ENCODE measurements at places on chromosomes 3 and 15. TPM values are rescaled to one million over a fixed set of nuclear protein-coding genes. Genes with fewer than 3 reads are reported as not detected.

CRTC3 gene
- total RNA-seq: 13.3 TPM

CSNK1G1 gene
- total RNA-seq: 27.2 TPM

GOLGA8G gene
- total RNA-seq: not detected

UCN2 gene
- total RNA-seq: 0.24 TPM

LTF gene
- not detected for total RNA-seq

SMCO1 gene
- total RNA-seq: not detected

NUP210 gene
- 2.2 TPM for total RNA-seq

KNG1 gene
- not detected for total RNA-seq

CLDN16 gene
- total RNA-seq: 2.5 TPM

GDPGP1 gene
- total RNA-seq: 12.4 TPM

DNA sequence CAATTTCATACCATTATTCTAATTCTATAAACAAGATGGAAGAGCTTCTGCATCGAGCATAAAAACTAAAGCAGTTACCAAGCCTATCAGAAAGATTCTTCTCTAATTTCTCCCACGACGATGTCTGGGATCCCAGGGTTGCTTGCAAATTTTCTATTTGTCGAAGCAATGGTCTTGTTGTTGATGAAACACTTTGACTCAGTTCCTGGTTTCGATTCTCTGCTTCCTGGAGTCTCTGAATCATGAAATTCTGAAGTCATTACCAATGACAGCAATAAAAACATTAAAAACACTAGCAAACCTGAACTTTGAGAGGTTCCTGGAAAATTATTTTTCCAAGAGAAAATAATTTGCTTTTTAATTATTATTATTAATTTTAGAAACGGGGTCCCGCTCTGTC lies 18.7 kb downstream of the TMF1 start:
- DNase-seq: peak; percentile 90

- no peak for DNase-seq
Measured at GRCh38 chr3:42101048-42101447, 9.9 kb downstream of the TRAK1 start.

DNA sequence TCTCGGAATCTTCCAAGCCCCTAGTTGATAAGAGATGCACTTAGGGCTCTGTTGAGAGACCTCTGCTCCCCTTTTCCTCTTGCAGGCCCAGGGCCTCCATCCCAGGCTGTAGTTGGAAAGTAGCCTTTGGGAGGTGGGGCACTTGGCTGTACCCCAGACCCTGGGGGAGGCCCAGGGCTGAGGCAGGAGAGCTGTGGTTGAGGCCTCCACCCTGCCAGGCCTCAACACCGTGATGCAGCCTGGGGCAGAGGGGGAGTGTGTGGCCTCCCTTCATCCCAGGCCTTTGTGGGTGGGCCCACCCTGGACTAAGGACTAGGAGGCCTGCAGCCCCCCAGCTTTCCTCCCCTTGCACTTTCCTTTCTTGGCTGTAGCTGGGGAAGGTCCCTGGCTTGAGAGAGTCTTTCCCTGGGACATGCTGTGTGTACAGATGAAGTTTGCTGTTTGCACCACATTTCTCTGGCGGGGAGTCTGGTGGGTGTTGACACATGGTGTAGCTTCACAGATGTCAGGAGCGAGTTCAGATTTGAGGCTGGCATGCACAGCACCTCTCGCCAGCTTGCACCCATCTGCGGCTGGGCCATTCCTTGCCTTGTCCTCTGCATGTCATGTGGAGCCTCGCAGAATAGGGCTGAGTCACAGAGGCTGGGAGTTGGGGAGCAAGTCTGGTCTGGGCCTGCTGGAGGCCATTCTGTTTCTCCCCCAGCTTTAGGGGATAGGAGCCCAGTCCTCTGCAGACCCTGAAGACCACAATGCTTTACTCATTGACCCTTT lies 13.7 kb downstream of the PLEKHO2 start:
- DNase-seq: no peak

DNA sequence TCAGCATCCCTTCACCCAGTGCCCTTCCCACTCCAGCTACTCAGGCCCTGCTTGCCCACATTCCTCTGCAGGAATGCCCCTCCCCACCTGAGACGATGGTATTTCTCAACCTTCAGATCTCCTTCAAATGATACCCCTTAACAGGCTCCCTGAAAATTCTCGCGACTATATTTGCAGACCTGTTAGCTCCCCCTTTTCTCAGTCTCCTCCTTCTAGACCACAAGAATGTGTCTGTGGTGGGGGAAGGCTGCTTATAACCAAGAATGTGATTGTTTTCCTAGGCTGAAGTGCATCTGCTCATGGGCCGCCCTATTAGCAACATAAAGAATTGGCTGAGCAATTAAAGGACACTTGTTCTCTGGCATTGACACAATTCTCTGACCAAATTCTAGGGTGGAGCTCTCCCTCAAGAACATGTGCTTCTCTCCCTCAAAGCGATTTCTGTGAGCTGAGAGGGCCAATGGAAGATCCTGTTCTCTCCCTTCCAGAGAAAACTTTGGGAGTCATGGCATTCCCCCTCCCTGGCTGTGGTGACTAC lies 19.1 kb upstream of the LIMD1 start:
- DNase-seq: no peak

DNA sequence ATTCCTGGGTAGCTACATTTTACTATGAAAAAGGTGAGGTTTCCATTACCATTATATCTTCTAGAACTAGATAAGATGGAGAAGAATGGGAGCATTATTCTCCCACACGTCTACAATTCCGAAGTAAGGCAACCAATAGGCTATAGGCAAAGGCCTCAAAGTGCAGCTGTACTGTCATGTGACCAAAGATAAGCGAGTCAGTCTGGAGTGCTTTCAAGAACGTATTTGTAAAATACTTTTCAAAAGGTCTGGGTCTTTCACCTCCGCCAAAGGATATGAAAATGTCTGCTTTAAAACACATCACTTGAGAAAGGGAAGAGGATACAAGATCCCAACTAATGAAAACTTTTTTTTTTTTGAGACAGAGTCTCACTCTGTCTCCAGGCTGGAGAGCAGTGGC lies 9.9 kb downstream of the CCPG1 start:
- DNase-seq: no peak

DNA sequence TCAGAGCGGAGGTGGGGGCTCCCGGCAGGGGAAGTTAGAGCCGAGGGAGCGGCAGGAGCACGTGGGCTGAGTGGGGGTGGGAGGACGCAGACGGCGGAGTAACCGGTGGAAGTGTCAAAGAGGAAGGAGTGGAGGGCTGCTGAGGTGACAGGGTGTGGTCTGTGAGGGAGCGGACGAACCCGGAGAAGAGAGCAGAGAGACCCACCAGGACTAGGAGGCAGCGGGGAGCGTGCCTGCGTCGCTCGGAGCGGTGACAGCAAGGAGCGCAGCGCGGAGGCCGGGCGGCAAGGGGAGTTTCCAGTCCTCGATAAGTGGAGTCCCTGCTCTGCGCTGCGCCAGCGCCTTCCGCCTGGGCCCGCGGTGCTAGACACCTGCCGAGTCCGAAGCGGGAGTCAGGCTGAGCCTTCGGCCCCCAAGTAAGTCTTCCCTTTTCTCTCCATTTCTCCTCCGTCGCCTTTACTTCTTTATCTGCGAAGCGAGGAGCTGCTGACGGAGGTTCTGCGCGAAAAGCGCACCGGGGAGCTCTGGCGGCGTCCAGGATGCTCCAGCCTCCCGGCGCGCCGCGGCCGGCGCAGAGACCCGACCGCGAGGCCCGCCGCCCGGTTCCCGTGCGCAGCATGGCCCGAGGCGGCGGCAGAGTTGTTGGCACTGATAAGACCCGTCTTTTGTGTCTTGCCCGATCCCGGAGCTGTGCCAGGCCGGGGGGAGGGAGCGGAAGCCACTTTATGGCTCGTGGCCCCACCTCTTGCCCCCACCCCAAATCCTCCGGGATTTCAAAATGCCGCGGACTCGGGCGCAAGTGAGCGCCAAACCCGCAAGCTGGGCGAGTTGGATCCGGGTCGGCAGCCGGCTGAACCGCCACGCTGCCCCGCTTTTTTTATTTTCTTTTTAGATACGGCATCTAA lies 533.0 kb upstream of the SEMA6D start:
- no peak for DNase-seq

- DNase-seq: no peak
Measured at GRCh38 chr3:46289966-46290365, 47.7 kb downstream of the CCR3 start.

DNA sequence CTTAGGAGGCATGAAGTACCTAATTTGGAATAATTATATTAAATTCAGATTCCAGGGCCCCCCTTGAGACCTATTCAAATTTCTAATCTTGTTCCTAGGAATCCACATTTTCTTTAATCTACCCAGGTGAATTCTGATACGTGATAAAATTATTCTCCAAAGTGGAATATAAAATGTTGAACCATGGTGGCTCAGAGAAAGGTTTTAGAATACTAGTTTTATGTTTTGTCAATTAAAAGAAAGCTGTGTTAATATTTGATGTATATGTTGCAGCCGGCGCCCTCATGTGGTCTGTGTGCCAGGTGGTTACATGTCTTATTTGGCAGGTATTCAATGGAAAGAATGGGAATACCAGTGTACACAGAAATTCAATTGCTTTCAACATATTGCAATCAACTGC lies 321.8 kb downstream of the FEZF2 start:
- DNase-seq: peak; percentile 9

DNA sequence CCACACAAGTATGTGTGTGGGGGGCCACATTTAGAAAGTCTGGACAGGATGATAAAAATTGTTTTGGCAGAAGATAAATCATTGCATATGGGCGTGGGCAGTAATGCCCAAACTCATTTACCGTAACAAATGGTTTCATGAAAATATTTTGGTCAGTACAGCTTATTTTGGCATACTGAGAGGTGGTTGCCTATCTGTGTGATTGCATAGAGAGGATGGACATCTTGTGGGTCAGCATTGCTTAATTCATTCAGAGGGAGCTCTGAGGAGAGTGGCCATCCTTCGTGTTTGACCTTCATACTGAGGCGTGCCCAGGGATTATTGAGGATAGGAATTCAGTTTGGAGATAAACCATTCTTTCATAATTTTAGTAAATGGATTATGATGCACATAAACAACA lies 162.5 kb downstream of the GAP43 start:
- DNase-seq: no peak

DNA sequence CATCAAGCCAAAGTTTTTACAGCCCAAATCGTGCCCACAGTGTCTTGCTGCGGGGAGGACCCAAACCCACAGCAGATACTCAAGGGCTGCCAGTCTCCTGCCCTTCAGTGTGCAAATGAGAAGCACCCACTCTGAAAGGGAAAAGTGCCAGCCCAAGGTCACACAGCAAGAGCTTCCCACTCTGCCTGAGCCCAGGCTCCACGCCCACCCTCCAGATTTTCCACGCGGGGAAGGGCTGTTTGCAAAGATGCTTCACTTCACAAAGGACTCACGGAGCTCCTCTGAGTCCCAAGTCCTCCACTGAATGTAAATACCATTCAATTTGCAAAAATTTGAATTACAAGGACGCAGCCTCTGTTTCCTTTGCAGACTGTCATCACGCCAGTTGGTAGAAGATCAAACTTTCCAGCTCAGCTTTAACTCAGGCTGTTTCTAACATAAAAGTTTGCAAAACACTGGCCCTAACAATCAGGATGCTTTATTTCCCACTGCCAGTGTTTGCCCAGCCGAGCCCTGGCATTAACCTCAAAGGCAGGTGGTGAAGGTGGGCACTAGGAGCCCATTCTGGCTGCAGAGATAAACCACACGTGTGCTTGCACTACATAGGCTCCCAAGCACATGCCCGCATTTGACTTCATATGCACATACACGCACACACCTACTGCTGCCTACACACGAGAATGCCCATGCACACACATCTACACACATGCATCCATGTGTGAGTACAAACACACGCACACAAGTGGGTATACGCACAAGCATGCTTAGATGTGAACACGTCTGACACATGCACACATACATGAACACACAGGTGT lies 7.6 kb downstream of the CACNA2D2 start:
- DNase-seq: no peak

DNA sequence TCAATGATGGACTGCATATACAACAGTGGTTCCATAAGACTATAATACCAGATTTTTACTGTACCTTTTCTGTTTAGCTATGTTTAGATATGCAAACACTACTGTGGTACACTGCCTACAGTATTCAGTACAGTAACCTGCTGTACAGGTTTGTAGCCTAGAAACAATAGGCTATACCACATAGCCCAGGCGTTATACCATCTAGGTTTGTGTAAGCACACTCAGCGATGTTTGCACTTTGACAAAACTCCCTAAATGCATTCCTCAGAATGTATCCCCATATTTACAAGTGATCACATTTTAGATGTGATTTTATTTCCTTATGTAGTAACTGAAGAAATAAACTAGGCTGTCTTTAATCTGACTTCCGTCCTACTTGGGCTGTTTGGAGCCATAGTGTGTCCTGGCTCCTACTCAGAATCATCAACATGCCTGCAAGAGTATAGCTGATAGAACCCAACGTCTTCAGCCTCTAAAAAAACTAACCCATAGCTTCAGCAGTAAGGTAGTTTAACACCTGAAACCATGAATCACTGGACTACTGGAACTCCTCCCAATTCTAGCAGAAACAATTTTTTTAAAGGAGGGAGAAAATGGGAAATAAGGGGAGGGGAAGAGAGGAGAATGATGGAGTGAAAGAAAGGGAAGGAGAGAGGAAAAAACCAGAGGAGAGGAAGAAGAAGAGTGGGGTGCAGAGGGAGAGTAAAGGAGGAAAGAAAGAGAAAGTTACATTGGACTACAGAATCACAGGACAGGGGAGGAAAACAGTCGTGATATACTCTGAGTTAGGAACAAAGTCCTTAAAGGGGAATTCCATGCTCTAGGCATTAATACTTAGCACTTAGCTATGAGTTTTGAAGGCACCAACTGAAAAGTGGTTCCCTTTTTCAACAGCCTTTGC lies 67.7 kb upstream of the PLXND1 start:
- no peak for DNase-seq

DNA sequence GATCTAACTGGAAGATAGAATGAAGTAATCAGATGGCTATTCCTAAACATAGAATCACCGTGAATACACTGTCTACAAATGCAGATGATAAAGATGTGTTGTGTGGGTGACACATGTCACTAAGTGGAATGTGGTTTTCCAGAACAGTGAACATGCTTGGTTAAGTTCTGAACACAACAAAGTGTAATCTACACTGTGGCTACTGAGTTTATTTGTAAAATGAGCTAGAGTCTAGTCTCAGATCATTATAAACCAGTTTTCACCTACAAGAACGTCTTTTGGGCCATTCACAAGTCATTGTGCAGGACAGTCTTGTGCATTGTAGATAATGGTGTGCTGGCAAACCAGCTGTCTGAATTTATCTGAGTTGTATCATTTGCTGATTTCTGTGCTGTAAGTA lies 35.3 kb downstream of the OXNAD1 start:
- DNase-seq: no peak

GRCh38 chr3:169498336-169498735 lies 165.2 kb downstream of the MECOM start:
- no peak for DNase-seq
